NCI-H1417 treated with DMSO at 0.1 percent for 48 hours (cell line): ENCODE measurements at places on chromosomes 16 and 17.

DNA sequence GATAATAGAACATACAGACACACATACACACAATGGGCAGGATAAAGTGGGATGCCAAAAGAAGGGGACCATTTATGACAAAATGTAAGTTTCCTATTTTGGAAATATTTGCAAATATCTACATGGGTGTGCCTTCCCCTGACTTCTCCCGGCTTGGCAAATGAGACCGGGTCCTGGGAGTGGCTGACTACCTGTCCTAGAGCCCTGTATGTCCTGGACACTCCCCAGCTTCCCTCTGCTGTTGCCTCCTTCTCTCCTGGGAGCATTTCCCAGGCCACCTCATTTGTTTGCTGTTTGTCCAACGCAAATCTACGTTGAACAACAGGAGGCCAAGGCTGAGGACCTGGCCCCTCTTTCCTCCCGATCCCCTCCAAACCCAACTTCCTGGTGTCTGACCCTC lies 16.9 kb downstream of the PECAM1 start:
- DNase-seq = no peak

DNA sequence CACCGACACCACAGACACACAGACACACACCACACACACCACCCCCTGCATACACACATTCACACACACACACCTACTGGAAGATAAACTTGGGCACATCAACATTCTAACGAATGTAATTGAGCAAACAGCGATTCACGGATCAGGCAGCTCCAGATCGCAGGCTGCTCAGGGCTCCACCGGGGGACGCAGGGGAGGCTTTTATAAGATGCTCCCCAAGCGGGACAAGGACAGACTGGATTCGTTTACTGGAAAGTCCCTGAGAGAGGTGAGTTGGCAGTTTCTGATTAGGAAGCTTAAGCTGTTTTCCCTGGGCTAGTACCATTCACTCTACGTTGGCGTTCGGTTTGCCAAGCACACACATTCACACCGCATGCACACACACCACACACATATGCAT lies 281.3 kb downstream of the IRF8 start:
- no peak for DNase-seq

DNA sequence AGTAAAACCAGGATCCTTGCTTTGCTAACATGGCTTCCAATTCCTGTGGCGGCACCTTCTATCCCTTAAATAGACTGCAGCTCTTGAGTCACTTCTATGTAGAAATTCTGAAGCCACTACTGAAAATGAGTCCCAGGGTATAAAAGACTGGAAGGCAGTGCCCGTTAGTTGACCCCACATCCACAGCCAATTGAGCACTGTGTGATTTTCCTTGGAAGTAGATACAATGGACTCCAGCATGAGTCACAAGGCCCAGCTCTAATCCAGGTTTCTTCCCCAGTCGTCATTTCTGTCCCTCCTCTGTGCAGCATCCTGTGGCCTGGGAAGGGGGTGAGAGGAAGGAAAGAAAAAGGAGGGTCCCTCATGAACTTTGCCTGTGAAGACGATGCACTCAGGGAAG lies 69.5 kb downstream of the HLF start:
- DNase-seq = no peak

GRCh38 chr17:13114601-13115031 lies 96.8 kb upstream of the ELAC2 start:
- DNase-seq = no peak

DNA sequence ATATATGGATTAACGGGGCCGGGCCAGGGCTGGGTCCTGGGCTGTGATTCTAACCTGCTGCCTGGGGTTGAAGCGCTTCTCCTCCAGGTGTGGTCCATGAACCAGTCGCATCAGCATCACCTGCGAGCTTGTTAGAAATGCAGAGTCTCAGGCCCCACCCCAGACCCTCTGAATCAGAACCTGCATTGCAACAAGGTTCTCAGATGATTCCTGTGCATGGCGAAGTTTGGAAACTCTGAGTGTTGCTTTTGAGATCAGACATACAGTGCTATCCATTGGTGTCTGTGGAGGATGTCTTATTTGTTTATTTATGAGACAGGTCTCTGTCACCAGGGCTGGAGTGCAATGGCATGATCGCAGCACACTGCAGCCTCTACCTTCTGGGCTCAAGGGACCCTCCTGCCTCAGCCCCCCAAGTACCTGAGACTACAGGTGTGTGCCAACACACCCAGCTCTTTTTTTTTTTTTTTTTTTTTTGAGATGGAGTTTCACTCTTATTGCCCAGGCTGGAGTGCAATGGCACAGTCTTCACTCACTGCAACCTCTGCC lies 99.8 kb downstream of the PITPNC1 start:
- DNase-seq = no peak
